ENCODE measurements at places on chromosomes 3 and 15.

GRCh38 chr15:92574566-92574965 is 81.0 kb downstream of the FAM174B start:
- no peak for DNase-seq

GRCh38 chr3:102570511-102570910 is 135.7 kb downstream of the ZPLD1 start:
- no peak for DNase-seq

GRCh38 chr3:161890147-161890625 is 393.6 kb downstream of the OTOL1 start:
- DNase-seq = peak; percentile 75

DNA sequence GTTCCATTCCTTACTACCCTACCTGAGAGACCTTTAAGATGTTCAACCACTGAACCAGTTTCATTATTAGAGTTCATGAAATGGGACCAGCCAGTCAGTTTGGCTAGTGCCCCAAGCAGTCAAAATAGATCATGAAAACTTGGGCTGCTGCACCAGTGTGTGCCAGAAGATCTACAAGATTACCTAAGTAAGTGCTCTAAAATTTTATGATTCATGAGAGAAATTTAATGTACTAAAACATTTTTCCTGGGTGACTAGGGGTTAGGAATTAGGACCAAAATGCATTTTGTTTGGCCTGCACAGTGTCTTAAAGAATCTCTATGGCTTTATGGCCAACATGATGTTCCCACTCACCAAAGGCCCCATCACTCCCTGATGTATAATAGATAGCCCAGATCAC is 214.7 kb downstream of the ATP8B4 start:
- no peak for DNase-seq

DNA sequence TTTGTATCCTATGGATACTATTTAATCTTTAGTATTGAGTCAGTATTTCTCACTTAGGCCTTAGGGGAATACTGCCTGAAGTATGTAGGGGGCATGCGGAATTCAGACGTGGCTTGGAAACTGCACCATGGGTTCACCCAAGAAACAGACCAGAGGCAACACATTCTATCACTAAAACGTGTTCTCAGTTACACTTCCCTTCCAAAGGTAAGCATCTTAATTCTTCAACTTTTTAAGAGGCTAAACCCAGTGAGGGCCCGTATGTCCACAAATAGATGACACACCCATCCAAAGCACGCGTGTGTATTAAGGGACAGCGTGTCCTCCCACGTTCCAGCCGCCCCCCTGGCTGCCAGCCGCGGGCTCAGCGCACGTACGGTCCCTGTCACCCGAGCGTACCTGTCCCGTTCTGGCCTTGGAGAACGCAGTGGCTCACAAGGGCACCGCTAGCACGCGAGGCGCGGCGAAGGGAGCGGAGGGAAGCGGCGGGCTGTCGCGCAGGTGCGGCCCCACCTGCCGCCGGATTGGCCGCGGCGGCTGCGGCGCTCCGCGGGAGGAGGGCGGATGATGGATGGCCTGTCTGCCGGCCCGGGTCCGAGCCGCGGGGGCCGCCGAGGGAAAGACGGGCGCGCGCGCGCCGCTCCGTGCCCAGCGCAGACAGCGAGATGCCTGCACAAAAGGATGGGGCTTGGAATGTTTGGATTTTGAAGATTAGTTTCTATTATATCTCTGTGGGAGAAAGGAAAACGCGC is 1003.9 kb upstream of the NR2F2 start:
- DNase-seq = no peak

- no peak for DNase-seq
Measured at GRCh38 chr15:69914960-69915359, 182.8 kb downstream of the TLE3 start.

GRCh38 chr3:45688194-45688881 is 858 bp upstream of the SACM1L start:
- DNase-seq = no peak

DNA sequence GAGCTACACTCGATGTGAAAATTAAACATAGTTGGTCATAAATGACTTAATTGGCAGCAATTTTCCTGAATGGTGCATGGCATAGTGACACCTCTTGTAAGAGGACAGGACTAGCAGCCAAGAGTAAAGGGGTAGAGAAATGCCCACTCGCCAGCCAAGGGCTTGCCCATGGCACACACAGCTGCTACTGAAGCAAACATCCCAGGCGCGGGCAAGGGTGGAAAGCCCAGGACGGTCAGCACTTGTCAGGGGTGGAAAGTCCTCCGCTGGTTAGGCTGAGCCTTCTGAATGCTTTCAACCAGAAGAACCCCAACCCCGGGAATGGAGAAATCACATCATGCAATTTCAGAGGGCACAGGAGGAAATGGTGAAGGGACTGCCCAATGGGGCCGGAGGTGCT is 31.6 kb downstream of the BDH1 start:
- no peak for DNase-seq

DNA sequence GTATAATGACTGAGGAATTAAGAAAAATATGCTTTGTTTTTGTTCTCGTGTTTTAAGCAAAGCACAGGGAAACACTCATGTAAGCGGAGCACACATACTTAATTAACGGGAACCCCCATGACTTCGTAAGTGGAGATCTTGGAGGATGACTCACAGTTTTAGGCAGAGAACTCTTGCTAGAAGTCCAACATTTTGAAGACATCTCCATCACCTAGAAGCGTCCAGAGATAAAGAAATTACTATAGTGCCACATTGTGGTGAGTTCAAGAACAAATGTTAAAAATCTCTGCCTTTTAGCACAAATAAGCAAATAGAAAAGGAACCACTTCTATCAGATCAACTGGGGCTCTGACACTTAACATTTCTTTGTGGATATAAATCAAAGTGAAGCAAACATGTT is 194.1 kb upstream of the ARHGEF26 start:
- DNase-seq = peak; percentile 83

GRCh38 chr3:41234823-41235721 is 35.8 kb downstream of the CTNNB1 start:
- no peak for DNase-seq

DNA sequence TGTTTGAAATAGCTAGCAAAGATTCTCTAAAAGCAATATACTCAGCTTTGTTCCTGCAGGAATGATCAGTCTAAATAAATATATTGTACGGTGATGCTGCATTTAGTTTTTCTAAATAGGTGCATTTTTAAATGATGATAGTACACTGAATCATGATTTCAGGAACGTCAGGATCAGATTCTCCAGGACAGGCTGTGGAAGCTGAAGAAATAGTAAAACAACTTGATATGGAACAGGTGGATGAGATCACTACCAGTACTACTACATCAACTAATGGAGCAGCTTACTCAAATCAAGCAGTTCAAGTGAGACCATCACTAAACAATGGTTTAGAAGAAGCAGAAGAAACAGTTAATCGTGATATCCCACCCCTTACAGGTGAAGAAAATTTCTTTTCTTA is 46.3 kb upstream of the EIF3J start:
- no peak for DNase-seq

GRCh38 chr15:29676961-29677402 is 145.3 kb downstream of the TJP1 start:
- DNase-seq = no peak

DNA sequence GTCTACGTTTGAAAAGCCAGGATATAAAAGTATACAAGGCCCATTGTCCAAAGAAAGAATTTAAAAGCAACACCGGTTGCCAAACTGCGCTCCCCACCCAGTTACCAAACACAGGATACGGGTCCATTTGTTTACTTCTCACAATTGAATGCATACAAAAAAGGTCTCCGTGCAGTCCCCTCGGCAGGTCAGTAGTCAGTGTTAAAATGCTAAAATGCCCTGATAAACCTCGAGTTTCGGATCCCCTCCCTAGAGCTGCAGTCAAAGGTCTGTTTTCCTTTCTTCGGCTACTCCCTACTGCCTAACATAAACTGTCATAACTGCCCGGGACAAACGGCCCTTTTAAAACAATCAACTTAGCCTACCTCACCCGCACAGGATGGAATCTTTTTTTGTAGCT is 534.6 kb downstream of the FOXP1 start:
- DNase-seq = no peak

DNA sequence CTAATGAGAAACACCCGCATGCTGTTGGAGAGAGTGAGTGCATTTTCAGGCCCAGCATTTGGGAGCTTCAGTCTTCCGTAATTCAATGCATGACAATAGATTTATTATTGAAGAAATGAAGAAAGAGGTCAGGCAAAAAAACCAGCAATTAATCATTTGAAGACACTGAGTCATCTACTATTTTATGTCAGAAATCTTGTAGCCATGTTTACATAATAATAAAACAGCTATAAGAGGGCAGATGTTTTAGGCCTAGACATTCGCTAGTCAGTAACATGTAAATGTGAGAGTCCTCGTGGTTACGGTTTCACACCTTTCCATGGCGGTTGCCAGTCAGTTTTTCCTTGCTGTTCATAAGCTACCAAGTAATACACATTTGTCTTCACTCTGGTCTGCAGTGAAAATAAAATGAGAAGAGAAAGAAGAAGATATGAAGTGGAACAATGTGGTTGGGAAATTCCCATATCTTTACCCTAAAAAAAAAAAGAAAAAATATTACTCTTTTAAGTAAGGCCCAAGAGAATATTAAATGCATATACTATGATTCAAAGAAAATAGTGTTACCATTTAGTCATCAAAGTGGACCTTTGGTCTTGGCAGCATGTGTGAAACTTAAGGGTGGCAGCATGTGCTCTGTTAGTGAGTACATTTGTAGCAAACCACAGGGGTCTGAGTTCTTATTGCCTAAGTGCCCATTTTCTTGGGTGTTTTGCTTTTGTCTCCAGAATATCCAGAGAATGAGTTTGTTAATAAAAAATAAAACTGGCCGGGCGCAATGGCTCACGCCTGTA is 140.5 kb upstream of the TBL1XR1 start:
- DNase-seq = peak; percentile 86

GRCh38 chr3:100927775-100928174 is 65.4 kb downstream of the ABI3BP start:
- DNase-seq = no peak

DNA sequence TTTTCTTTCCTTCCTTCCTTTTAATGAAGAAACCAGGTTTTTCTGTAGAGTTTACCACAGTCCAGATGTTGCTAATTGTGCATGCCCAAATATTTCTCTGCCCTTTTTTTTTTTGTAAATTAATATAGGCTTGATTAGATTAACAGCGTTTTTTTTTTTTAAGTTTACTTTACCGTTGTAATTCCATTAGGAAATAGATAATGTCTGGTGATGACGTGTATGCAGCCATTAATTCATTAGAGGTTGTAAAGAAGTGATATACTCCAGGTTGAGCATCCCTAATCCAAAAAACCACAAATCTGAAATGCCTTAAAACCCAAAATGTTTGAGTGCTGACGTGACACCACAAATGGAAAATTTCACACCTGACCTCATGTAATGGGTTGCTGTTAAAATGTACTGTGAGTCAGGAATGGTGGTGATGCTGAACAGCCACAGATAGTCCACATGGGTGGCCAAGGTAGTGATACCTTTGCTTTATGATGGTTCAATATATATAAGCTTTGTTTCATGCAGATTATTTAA is 43.2 kb downstream of the KNL1 start:
- DNase-seq = no peak

DNA sequence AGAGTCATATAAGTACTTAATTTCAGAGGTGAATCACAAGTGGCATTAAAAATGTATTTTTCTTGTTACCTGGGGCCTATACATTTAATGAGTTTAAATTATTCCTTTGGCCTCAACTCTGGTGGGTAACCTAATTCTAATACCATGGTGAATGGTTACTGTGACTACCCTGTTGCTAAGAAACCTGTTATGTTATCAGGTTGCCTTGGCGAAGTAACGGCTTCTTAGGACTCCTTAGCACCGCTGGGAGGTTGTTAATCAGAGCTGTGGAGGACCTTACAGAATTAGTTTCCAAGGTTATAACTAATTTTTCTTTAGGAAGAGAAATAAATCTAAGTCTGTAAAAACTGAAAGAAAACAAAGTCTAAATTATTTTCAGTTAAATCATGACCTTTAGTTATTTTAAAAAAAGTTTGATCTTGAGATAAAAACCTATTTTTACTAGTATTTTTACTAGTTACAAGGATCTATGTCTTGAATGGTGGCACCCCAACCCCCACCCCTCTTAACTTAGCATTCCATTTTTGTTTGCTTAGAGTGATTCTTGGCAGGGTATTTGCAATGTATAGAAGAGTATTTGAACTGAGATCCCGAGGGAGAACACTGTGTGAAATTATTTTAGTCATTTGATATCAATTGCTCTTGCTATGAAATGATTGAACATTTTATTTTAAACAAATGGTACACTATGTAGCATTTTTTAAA is 155.5 kb downstream of the FNDC3B start:
- peak; percentile 23 for DNase-seq

GRCh38 chr3:153163756-153164550 is 1.9 kb downstream of the RAP2B start:
- no peak for DNase-seq

GRCh38 chr15:83066034-83066733 is 868 bp downstream of the BTBD1 start:
- no peak for DNase-seq

- DNase-seq = no peak
Measured at GRCh38 chr3:53484984-53485383, 9.4 kb upstream of the CACNA1D start.

- no peak for DNase-seq
Measured at GRCh38 chr15:84818261-84819131, 1.3 kb downstream of the ALPK3 start.

GRCh38 chr3:36901588-36901987 is 43.3 kb downstream of the TRANK1 start:
- DNase-seq = no peak

DNA sequence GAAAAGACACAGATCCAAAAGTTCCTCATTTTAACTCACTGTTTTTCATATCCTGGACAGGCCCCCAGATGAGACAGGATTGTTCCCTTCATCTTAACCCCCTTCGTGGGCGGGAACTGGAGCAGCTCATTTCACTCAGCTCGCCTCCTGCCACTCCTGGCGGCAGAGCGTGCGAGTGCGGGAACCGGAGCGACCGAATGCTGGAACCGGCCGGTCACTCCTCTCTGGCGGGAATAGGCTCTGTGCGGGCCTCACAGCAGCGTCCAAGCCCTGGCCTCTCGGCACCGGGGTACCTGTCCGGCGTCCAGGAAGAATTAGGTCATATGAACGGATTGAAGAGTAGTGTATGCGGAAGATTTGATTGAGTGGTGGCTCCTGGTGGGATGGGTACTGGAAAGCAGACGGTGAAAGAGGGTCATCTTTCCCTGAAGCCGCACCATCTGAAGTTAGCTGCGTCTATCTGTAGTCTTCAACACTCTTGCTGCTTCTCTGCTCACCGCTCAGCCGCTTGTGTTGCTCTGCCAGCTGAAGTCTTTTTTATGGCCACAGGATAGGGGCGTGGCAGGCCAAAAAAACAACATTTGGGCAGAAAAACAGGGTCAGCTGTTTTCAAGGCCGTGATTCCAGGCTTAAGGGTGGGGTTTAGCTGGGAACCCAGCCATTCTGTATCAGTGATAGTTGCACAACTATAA is 42.3 kb upstream of the FXR1 start:
- no peak for DNase-seq

DNA sequence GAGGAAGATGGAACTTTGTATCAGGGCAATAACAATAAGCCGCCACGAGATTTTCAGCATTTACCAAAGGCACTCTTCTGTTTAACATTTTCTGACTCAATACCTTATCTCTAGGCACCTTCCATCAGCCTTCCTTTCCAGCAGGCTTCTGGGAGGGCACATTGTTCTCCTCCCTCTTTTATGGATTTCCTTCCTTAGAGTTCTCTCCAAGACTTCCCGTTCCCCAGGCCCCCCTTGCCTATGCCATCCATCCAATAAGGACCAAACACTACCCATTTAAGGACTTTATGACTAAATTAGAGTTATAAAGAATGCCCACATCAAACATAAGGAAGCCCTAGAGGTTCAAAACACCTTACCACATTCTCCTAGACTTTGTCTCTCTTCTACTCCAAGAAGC is 71.0 kb upstream of the ACP3 start:
- no peak for DNase-seq

Data from fibroblast of skin of left biceps (primary cell).